ENCODE measurements at places on chromosomes 4 and X.
A peak's percentile ranks its signal among the peaks of the same experiment; 100 is the strongest.

- H3K36me3 ChIP-seq = no peaks in the 10 kb centered on the region
- H3K4me3 ChIP-seq = no peak overlapping the region
- DNase-seq = no peak
- H3K4me1 ChIP-seq = peaks cover 18% of the 10 kb centered on the region
- H3K27ac ChIP-seq = peak overlapping the region; percentile 3
- H3K27me3 ChIP-seq = no peaks in the 10 kb centered on the region
These were observed 119.7 kb downstream of the ATG4A start for GRCh38 chrX:108211301-108211700.

DNA sequence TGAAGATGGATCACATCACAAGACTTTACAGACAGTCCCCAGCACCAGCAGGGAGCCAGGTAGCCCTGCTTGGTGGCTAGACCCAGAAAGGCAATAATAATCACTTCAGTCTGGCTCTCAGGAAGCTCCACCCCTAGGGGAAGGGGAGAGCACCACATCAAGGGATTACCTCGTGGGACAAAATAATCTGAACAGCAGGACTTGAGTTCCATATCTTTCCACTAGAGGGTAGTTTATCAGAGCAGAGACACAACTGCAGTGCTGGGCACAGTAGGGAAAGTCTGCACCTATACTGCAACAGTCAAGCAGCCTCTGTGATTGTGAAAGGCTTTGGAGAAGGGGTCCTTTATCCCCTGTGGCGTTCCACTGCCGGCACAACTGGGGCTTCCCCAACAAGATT is 547.0 kb upstream of the POU3F4 start:
- H3K27ac ChIP-seq = no peak overlapping the region
- no peak overlapping the region for H3K4me3 ChIP-seq
- no peaks in the 10 kb centered on the region for H3K4me1 ChIP-seq
- no peaks in the 10 kb centered on the region for H3K36me3 ChIP-seq
- H3K27me3 ChIP-seq = no peaks in the 10 kb centered on the region
- DNase-seq = no peak

GRCh38 chr4:143773998-143774895 is 73.8 kb upstream of the FREM3 start:
- H3K36me3 ChIP-seq = no peaks in the 10 kb centered on the region
- no peak overlapping the region for H3K27ac ChIP-seq
- DNase-seq = no peak
- H3K4me3 ChIP-seq = no peak overlapping the region

DNA sequence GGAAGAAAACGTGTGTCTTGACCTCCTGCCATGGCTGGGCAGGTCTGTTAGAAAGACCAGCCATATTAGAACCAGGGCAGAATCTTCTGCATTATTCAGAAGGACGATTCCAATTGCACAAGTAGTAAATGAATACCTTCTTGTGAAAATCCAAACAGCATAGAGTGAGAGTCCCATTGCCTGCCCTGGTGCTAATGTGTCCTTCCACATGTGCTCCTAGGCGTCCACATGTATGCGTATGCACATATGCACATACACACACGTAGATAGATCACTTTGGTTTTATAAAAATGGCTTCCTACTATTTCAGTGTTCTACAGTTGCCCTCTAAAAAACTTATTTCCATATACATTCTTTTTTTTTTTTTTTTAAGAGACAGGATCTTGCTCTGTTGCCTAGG is 10.2 kb upstream of the GRPEL1 start:
- DNase-seq = no peak
- no peak overlapping the region for H3K27ac ChIP-seq
- H3K4me1 ChIP-seq = peaks cover 5% of the 10 kb centered on the region
- H3K27me3 ChIP-seq = no peaks in the 10 kb centered on the region

DNA sequence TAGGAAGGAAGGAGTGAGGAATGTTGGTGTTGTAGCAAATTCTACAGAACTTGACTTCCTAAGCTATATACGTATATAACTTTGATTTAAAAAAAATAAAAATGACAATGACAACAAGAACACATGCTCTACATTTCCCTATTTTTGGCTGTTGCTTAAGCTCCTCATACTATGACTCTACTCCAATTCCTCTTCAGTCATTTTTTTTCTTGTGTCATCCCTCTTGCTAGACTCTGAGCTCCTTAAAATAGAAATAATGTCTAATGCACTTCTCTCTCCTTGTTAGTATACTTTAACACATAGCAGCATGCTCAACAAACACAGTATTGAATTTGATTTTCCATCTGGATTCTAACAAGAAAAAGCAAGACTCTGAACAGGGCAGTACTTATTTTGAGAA is 144.0 kb downstream of the HDX start:
- H3K4me3 ChIP-seq = no peak overlapping the region
- H3K4me1 ChIP-seq = peaks cover 4% of the 10 kb centered on the region
- no peak overlapping the region for H3K27ac ChIP-seq
- H3K27me3 ChIP-seq = no peaks in the 10 kb centered on the region
- DNase-seq = no peak
- no peaks in the 10 kb centered on the region for H3K36me3 ChIP-seq

GRCh38 chr4:154471526-154472331 is 19.9 kb downstream of the DCHS2 start:
- peaks cover 10% of the 10 kb centered on the region for H3K4me1 ChIP-seq
- H3K36me3 ChIP-seq = no peaks in the 10 kb centered on the region
- no peak overlapping the region for H3K4me3 ChIP-seq

All from esophagus muscularis mucosa (tissue), 4 donors.